Esophagus squamous epithelium (tissue), 5 donors: ENCODE measurements at places on chromosomes 5 and 9.

DNA sequence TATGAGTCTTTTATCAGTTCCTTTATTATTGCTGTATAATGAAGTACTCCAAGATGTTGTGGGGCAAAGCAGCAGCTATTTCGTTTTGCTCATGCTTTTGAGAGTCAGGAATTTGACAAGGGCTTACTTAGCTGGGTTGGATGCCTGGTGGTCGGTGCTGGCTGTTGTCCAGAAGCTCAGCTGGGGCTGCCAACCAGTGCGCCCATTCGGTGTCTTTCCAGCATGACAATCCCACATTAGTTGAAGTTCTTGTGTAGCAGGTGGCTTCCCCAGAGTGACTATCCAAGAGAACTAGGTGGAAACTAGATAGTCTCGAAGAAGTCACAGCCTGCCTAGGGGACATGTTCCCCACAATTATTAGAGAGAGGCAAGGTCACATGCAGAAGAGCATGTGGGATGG, 3.4 kb upstream of the FLT4 start:
- no peak for DNase-seq

DNA sequence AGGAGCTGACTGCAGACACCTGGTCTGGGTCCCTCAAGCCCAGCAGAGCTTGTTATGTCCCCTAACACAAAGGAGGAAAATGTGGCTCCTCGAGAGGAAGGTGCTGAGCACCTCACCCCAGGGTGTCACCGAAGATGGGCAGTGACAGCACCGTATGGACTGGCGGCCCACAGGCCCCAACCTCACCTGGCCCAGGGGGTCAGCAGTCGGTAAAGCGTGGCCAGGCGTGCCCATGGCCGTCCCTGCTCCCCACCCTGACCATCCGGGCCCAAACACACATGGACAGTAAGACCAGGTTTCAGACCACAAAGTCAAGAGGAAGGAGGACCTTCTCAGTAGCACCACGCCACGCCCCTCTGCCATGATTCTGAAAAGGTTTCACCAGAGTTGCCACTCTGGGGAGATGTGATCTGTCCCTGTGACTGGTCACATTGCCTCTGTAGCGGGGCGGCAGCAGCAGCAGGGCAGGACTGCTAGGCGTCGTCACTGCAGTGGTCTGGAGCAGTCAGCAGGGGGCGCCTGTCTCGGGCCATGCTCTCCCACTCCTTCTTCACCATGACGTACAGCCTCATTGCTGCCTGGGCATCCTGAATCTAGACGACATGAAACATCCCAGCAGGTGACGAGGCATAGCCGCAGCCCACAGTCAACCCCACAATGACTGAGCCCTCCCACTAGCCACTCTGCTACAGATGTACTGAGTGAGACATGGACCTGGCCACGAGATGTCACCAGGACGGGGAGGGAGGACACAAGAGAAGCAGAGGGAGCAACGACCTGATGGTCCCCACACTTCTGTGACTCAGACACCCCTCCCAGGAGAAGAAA, 11.1 kb downstream of the REXO4 start:
- DNase-seq, result no peak

DNA sequence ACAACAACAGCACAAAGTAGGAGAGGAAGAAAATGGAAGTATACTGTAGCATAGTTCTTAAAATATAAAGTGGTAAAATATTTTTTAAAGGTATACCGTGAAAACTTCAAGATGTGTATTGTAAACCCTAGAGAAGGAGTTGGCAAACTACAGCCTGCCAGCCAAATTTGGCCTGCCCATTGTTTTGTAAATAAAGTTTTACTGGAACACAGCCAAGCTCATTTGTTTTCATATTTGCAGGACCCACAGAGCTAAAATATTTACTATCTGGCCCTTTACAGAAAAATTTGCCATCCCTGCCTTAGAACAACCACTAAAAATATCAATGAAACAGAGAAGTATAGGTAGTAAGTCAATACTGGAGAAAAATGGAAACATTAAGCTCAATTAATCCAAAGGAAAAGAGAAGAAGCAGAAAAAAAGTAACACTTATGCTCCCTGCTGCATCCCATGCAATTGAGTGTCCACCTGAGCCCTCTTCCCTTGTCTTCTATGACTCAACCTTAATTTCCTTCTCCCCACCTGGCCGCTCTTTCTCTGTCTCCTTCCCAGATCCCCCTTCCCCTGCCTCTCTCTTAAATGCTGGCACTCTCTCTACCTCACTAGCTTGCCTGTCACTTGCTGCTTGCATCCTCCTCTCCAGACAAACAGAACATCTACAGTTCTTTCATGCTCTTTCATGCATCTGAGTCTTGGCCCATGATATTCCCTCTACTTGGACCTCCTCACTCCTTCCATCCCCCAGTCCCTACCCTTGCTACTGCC, 50.6 kb upstream of the FER start:
- DNase-seq, result no peak

DNA sequence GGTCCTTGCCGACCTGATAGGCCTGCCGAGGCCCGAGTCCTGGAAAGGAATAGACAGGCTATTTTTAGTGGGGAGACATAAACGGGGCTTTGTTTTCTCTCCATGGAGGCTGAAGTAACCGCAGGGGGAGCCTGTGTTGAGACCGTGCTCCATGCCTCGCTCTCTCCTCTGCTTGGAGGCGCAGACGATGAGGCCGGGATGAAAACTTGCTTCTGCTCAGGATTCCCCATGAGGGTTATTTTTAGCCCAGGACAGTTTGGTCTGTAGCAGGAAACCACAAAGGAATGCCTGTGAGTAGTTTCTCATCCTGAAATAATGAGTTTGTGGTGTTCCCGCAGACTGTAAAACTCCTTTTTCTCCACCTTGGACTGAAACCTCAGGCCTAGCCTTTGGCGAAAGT, 81.9 kb upstream of the RARS1 start:
- DNase-seq, result no peak

DNA sequence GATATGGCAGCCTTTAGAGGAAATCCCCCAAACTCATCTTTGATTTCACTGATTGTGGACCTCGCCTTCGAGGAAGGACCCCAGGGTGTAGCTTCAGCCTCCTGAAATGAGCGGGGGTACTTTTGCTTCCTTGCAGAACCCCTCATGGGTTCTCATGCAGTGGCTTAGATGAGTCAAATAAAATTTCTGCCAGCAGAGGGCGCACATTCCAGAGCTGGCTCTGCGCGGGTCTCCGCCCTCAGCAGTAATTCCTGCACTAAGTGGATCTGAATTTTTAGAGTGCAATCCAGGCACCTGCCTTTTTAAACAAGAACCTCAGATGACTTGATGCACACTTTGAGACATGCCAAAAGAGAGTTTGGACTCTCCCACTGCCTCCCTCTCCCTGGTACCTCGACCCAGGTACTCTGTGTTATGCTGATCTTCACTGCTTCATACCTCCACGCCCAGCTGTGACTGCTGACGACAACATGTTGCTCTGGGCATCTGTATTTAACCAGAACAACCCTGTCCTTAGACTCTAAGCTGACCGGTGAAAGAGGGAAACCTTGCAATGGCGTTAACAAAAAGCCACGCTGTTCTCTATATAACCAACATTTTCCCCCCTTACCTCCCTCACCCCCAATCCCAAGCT, 7.3 kb downstream of the EGFLAM start:
- DNase-seq, result no peak

- DNase-seq, result no peak
Measured at GRCh38 chr5:29414681-29415080, 1778.8 kb upstream of the CDH6 start.

- no peak for DNase-seq
Measured at GRCh38 chr5:169595172-169595820, 11.7 kb downstream of the SPDL1 start.

DNA sequence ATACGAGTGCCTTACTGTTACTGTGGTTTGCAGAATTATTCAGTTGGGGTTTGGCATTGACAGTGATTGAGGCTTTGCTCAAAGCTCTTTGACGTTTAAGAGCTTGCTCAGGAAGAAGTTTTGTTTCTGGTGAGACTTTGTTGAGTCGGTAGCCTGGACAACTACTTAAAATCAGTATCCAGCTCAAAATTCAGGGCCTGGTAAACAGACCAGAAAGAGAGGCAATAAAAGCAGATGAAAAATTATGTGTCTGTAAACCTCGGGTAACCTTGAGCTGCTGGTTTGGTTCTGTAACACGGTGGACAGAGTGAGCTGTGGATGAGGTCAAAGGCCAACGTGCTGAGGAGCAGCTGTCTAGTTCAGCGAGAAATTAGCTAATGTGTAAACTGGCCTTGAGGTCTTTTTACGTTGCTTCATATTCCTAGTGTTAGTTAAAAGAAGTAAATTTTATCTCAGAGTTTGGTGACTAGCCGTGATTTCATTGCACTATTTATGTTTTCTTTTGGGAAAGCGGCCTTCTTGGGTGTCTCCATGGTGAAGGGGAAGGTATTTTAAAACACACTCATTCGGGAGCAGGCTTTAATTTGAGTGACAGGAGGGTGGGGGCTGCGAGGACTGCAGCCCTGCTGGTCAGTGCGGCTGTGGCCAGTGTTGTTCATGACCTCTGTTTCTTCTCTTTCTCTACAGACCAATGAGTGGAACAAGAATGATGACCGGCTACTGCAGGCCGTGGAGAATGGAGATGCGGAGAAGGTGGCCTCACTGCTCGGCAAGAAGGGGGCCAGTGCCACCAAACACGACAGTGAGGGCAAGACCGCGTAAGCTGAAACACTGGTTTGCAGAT, 82.0 kb upstream of the TTC23L start:
- no peak for DNase-seq

DNA sequence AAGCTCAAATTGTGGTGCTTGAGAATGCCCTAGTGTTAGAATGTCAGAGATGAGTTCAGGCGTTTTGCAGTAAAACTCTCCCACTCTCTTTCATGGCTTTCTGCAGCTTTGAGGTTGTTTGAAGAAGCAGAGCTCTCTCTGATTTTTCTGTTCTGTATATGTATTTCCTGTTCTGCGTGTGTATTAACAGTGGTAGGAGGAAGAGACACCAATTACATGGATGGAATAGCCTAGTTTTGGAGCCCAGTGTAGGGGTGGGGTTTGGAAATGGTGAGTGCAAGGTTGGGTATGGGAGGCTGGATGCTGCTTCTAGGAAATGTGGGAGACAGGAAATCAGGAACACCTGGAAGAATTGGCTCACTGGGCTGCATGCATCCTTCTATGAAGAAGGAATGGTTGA, 12.4 kb downstream of the LARP1 start:
- DNase-seq, result no peak

- no peak for DNase-seq
Measured at GRCh38 chr9:90827181-90827871, 25.7 kb downstream of the SYK start.

GRCh38 chr9:97848215-97848479, 4.9 kb upstream of the FOXE1 start:
- no peak for DNase-seq

DNA sequence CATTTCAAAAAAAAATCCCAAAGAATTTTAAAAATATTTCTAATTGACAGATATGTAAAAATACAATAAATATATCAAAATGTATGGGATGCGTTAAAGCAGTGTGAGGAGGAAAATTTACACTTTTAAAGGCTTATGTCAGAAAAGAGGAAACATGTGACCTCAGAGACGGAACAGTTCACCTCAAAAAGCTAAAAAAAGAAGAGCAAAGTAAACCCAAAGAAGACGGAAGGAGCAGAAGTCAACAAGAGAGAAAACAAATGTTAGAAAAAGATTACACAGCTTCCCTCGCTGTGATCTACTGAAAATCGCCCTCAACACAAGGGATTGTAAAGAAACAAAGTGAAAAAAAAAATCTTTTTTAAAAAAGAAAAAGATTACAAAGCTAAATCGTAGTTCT, 186.9 kb downstream of the AUH start:
- no peak for DNase-seq

GRCh38 chr9:138071731-138072130, 194.1 kb downstream of the CACNA1B start:
- no peak for DNase-seq

- DNase-seq, result no peak
Measured at GRCh38 chr5:41335596-41336181, 122.4 kb upstream of the C6 start.

DNA sequence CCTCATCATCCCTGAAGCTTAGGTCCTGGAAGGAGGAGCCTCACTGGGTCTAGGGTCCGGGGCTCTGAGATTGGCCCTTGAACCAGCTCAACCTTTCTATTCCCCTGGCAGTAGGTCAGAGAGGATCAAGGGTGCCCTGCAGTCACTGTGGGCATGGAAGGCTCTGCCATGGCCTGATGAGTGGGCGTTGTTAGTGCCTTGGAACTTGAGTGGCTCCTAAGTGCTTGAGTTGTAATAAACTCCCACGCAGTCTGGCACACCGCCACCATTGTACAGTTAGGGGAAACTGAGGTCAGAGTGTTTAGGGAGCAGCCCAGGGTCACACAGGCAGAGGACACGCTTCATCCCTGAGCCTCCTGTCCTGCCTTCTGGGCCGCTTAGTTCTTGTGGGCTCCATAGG, 10.4 kb upstream of the SYNPO start:
- no peak for DNase-seq

GRCh38 chr9:124800306-124801259, 23.6 kb downstream of the OLFML2A start:
- DNase-seq, result no peak

DNA sequence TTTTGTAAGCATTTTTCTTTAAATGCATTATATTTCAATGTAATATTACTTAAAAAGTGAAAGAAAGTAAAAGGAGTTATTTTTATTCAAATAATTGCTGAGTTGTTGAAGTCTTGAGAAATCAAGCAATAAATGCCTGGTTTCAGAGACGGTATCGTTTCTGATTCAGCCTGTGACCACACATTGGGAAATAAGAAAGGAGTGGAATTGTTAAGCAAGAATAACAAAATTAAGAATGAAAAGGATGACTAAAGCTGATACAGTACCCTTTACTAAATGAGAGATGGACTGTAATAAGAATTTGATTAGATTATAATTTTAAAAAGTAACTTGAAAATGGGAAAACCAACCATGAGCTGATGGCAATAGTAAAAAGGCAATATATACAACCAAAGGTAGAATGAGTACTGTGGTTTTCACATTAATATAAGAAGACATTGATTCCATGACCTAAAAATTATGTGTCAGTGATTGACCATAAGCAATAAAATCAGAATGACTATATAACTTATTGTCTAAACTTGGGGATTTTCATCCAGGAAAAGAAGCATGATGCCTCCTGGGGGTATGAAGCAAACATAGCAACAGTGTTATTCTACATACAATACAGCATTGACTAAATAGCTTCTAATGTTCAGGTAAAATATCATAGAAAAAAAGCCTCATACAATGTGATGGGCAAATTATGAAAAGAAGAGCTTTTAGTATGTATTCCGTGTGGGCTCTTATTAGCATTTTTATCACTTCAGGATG, 101.9 kb upstream of the PRDM9 start:
- no peak for DNase-seq

DNA sequence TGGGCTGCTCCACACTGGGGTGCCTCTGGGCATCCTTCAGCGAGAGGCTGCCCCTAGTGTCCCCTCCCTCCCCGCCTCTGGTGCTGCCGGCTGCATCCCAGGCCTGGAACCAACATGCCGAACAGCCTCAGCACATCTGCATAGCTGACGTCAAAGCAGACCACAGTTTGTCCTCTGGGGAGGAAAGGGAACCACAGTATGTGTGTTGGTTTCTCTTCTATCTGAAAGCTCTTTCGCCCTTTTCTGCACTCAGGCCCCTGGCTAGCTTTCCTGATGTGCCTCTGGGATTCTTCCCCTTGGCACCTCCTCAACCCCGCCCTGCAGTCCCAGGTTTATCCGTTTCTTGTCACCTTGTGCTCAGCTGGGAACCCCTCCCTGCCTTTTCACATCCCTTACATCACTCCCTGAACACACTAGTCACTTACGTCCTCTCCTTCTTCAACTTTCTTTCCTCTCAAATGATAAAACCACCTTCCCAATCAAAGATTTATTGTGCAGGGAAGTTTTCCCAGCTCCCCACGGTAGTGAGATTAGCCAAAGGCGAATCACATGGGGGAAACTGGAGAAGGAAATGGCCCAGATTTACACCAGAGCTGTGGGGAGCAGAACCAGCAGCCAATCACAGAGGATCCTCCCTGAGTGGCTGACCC, 35.5 kb upstream of the B4GALT1 start:
- DNase-seq, result no peak
